ENCODE measurements at places on chromosomes 2 and 18. TPM values are rescaled to one million over a fixed set of nuclear protein-coding genes. Genes with fewer than 3 reads are reported as not detected.

The TFCP2L1 gene
- 0.10 TPM for polyA plus RNA-seq

The GPR35 gene
- polyA plus RNA-seq = 1.1 TPM

The SLC14A1 gene
- polyA plus RNA-seq = 7.1 TPM

The SEPTIN10 gene
- 13.5 TPM for polyA plus RNA-seq

The PSTPIP2 gene
- polyA plus RNA-seq = 1.6 TPM

The FAM210A gene
- 26.1 TPM for polyA plus RNA-seq

The SPP2 gene
- polyA plus RNA-seq = not detected

DNA sequence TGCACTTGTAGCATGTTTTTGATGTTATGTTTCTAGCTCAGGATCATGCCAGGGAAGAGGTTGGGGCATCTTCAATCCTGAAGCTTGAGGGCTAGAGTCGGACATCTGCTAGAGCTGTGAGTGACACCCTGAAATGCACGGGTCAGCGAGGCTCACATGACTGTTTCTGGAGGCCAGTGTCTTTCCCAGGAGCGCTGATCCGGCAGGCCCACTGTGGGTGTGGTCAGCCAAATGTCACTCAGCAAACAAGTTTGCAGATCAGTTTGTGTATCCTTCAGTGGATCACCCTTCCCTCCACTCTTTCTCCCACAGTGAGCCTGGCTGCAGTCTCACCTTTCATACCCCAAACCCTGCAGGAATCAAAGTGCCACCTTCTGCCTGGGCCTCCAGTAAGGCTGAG lies 23.0 kb upstream of the ARHGEF4 start:
- no peak for DNase-seq

- DNase-seq = no peak
Observed at GRCh38 chr2:240797500-240797895, 22.5 kb downstream of the KIF1A start.

DNA sequence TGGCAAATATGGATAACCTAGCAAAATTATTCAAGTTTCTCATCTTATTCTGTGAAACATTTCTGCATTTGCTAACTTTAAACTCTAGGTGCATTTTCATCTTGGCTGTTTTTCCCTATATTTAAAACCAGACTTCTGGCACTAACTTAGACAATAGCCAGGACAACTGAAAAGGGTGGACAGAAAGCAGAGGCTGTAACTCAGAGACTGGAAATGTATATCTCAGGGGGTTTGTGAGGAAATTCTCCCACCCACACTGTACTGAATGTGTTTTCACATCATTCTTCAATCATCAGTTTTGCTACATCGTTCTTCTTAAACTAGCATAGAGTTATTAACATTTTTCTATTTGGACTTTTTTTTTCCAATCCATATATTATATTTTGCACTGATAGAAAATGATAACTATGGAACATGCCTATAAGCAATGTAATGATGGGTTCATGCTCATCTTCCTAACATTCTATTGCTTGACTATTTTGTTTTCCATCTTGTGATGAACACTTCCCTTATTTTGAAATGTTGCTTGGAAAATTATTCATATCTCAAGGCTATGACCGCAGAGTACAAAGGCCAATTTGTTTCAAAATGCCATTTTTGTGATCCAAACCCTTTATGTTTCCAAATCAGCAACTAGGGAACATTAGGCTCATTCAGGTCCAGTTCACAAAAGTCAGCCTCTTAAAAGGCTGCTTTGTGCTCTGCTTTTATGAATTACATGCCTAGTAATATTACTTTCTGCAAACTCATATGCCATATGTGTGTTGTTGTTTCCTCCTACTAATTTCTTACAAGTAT lies 125.8 kb upstream of the CDH19 start:
- no peak for DNase-seq

GRCh38 chr2:222424276-222424728 lies at the start of gene SGPP2:
Gene SGPP2, plus strand, starts transcription at chr2:222424543. Its CDS starts 60 bp downstream, at chr2:222424603.
- no peak for DNase-seq

GRCh38 chr2:234623521-234623991 lies 126.7 kb upstream of the ARL4C start:
- no peak for DNase-seq

GRCh38 chr2:160901613-160902012 lies 258.6 kb upstream of the TANK start:
- DNase-seq = no peak

- DNase-seq = no peak
Observed at GRCh38 chr18:60182223-60182622, 190.4 kb downstream of the MC4R start.

DNA sequence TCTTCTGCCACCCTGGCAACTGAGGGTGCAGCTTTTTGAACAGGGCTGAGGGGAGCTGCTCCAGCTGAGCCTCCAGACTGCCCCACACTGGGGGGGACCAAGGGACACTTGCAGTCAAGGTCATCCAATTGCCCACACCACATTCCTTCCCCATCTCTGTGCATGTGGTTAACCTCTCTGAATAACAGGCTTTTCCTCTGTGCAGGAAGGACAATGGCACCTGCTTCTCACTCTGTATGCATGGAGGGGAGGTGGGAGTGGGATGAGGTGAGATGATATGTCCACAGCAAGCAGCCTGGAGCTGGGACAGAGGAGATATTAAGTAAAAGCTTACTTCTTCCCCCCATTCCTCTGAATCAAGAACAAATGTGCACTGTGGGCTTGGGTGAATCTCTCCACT lies 39.1 kb upstream of the TEX51 start:
- no peak for DNase-seq

DNA sequence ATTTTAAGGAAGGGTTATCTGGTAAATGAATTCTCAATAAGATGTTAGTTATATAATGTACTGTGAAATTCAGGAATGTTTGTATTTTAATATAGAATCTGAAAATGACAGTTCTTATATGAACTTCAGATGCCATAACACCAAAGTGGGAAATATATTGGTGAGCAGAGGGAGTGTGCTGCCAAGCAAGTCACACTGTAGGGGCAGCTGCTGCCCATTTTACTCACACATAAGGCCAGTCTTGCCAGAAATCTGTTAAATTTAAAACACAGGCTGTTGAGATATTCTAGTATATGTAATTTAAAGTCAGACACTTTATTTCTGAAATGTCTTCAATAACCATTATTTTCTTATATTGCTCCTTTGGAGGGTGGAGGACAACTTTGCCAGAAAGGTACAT lies 34.6 kb upstream of the C1GALT1C1L start:
- no peak for DNase-seq

- DNase-seq = peak; percentile 71
Observed at GRCh38 chr2:10036095-10036884, 7.1 kb upstream of the KLF11 start.

GRCh38 chr2:15942711-15943345 lies 2.5 kb downstream of the MYCN start:
- DNase-seq = no peak

DNA sequence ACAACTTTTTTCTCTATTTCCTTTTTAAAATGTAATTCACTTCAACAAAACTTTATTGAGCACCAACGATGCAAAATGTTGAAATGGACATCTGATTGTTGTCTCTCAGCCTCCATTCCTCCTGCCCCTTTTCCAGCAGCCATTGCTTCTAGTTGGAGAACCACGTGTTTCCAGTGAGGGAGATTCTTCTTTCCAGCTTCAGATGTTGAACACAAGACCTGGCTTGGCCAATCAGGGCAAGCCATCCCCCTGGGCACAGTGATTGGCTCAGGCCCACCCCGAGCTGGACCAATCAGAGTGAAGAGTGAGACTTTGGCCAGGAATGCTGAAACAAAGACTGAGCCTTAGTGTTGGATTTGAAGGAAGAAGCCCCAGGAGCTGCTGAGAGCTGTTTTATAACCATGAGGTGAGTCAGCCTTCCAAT lies 59.0 kb downstream of the E2F6 start:
- DNase-seq = no peak

- DNase-seq = no peak
Observed at GRCh38 chr2:12606472-12607000, 110.2 kb upstream of the TRIB2 start.

DNA sequence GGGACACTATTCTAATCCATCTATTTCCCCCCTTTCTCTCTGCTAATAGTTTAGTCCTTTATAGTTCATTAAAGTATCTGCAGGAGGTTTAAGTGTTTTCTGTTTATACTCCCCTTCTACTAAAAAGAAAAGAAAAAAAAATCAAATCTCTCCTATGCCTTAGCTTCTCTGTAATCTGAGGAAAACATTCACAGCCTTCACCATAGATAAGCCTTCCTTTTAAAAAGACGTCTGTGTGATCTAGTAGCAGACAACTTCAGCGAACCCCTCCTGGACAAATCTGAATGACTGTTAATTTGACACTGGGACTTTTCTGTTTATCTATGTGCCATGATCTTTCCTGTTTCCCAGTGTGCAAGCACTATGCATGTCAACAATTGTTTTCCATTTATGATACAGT lies 70.4 kb upstream of the CDH19 start:
- no peak for DNase-seq

- no peak for DNase-seq
Observed at GRCh38 chr2:172977270-172978062, 98.2 kb upstream of the MAP3K20 start.

DNA sequence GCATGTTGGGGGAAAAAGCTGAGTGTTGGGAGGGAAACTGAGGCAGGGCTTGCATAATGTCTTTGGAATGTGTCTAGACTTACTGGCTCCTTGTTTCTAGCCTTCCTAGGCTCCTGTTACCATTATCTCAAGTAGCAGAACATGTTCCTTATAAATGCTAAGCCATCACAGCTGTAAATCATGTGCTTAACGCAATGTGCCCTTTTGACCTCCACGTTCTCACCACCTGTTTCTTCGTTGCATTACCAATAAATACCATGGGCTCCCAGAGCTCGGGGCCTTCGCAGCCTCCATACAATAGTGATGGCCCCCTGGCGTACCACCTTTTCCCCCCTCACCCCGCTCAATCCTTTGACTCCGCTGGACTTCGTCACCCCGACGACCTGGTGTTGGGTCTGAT lies 54.0 kb upstream of the CWC22 start:
- DNase-seq = no peak

GRCh38 chr18:13368080-13368813 lies 149.7 kb downstream of the LDLRAD4 start:
- DNase-seq = no peak

DNA sequence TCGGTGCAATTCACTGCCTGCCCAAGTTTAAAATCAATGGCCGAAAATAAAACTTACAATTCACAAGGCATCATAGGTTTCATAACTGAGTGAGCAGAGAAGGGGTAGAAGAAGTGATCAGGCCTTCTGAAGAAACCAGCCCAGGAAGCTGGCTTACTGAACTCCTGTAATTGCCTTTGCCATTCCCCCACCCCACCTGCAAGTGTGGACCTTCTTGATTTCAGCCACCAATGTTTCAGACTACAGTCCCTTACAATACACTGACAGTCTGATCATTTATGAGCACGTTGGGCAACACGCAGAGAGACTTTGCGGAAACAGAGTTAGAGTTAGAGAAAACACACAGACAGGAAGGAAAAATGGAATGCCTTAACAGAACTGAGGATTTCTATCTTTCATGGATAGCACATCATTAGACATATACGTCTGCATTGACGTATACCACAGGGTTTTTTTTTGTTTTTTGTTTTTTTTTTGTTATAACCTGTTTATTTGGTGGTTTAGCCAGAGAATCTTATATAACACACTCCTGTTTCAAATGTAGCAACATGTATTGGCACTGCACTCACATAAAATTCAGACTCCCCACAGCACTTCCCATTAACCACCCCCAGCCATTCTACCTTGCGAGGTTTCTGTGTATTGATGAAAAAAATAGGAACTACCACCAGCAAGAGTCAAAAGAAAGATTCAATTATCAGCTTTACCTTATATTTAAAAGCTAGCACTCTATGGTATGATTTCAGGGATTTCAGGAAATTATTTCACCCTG lies 126.4 kb downstream of the CACNB4 start:
- DNase-seq = no peak

GRCh38 chr2:45974056-45974455 lies 322.6 kb downstream of the PRKCE start:
- DNase-seq = no peak

DNA sequence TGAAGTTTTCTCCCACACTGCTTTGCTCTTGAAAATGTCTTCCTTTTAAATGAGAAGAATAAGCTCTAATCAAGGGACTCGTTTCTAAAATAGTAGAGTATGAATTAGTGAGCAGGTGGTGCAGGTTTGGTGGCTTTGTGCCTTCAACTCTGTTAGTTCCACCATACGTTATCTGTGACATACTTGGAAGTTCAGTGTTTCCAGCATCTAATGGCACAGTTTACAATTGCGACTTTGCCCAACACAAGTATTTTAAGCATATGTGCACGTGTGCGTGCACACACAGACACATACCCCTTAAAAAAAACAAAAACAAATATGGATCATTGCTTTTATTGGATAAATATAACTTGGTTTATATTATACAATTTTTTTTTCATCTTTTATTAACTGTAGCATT lies 111.8 kb downstream of the RAB3GAP1 start:
- no peak for DNase-seq

- no peak for DNase-seq
Observed at GRCh38 chr2:98294711-98295110, 51.5 kb upstream of the CNGA3 start.

DNA sequence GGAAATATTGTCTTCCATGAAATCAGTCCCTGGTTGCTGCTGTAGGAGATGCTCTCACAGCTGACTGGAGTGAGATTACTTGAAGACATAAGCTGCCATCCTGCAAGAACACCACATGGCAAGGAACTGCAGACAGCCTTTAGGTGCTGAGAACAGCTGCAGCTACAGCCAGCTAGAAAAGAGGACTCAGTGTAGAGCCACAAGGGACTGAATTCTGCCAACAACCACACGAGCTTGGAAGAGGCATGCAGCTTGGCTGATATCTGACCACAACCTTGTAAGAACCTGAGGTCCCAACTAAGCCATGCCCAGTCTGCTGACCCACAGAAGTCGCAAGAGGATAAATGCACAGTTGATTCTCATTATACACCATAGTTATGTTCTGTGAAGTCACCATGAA lies 181.8 kb upstream of the ARL4C start:
- DNase-seq = no peak

DNA sequence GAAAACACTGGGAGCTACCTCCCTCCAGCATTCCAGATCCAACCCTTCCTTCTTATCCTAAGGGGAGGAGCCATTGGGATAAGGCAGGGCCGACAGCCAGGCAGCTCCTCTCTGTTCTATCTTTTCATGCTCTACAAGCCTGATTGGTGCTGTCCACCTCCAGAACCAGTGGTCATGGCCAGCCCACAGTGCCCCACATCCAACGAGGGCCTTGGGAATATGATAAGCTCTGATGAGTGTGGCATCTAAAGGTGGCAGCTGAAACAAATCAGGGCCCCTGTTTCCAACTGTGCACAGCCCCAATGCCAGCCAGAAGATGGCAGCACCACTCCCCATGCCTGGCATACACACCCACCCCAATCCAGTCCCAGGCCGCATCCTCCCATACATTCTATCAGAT lies 329.3 kb downstream of the C1D start:
- no peak for DNase-seq

- no peak for DNase-seq
Observed at GRCh38 chr2:109046925-109047508, 58.0 kb upstream of the EDAR start.

GRCh38 chr2:7096726-7097352 lies 179.6 kb downstream of the RNF144A start:
- no peak for DNase-seq

GRCh38 chr2:207122651-207123334 lies 43.0 kb downstream of the KLF7 start:
- DNase-seq = no peak

Measured in heart left ventricle (tissue), 16 donors.